ENCODE measurements at places on chromosomes 7 and 10.

GRCh38 chr10:13758312-13758711 is 171.5 kb downstream of the PRPF18 start:
- DNase-seq: no peak

GRCh38 chr7:38630720-38631673 is at the start of gene AMPH:
Gene AMPH, minus strand, starts transcription at chr7:38631373. Its CDS starts 22 bp downstream, at chr7:38631351.
- peak; percentile 5 for DNase-seq

DNA sequence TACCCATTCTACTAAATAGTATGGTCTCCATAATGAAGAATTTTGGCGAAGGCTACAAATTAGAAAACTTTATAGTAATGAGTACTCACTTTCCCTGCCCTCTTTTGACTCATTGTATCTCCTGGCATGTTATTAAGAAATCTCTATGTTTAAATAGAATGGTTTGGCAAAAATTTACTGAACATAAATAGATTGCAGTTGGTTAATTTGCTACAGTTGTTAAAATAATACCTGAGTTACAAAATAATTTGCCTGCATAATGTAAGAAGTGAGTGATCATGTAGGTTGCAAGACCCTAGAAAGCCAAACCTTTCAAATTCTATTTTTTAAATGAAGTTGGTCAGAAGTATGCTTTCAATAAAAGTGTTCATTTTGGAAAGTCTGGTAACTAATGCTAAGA is 176.8 kb upstream of the AHR start:
- no peak for DNase-seq

DNA sequence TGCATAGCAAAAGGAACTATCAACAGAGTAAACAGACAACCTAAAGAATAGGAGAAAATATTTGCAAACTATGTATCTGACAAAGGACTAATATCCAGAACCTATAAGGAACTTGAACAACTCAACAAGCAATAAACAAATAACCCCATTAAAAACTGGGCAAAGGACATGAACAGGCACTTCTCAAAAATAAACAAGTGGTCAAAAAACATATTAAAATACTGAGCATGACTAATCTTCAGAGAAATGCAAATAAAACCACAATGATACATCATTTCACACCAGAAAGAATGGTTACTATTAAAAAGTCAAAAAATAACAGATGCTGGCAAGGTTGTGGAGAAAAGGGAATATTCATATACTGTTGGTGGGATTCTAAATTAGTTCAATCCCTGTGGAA is 17.1 kb downstream of the MAGI2 start:
- DNase-seq: no peak

DNA sequence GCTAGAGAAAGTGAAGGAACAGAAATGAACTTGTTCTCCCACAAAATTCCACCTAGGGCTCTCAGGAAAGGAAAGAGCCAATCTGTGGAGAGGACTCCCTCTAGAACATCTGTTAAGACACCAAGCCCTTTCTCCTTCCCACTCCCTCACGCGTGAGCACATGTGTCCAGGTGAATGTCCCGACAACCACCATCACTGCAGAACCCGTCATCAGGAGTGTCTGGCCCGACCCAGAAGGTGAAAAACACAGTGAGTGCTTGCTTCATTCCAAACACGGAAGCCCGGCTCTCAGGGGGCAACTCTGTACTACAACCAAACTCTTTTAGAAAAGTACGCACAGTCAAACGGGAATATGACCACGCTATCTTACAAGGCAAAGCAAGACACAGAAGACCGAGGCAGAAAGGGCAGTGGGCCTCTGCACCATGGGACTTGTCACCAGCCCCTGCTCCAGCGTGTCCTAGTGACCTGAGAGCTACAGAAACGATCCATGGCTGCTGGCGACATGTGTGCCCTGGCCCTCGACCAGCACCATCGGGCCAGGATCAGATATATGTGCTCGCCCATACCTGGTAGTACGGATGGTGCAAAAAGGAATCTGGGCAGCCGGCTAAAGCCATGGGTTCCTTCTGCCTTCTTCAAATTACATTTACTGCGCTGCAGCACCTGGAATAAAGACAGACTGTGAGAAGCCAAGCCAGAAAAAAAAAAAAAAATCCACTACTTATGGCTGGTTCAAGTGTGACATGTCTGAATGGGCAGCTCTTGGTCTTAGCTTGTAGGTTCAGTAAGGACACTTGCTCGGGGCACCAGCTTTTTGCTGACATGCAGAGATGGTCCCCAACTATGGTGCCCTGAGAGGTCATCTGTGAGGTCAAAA is 50.8 kb downstream of the GRB10 start:
- DNase-seq: no peak

- DNase-seq: no peak
These were observed 489.8 kb downstream of the SDK1 start for GRCh38 chr7:3790803-3791202.

- DNase-seq: no peak
These were observed 238.4 kb downstream of the CCDC7 start for GRCh38 chr10:32684291-32684690.

- DNase-seq: no peak
These were observed 227.1 kb downstream of the KCNMA1 start for GRCh38 chr10:77410523-77410922.

DNA sequence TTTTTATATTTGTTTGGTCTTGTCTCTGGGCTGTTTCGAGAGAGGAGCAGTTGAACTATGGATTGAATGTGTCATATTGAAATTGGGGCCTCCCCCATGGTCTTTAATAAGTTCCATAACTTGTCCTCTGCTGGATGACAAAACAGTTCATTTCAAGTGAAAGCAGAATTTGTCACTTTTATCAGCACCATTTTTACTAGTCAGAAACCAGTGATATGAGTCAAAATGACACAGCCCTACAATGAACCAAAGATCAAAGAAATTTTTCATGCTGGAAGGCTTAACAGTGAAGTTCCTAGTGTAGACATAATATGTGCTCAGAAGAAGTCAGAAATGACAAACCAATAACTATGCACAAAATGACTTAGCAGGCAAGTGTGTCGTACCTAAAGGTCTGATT is 133.6 kb upstream of the VWC2 start:
- DNase-seq: no peak

- no peak for DNase-seq
These were observed 34.6 kb downstream of the PLXNA4 start for GRCh38 chr7:132541656-132542055.

- no peak for DNase-seq
These were observed 26.7 kb downstream of the ABCB5 start for GRCh38 chr7:20642166-20642565.

GRCh38 chr7:20191391-20191869 is 25.8 kb downstream of the MACC1 start:
- DNase-seq: no peak

DNA sequence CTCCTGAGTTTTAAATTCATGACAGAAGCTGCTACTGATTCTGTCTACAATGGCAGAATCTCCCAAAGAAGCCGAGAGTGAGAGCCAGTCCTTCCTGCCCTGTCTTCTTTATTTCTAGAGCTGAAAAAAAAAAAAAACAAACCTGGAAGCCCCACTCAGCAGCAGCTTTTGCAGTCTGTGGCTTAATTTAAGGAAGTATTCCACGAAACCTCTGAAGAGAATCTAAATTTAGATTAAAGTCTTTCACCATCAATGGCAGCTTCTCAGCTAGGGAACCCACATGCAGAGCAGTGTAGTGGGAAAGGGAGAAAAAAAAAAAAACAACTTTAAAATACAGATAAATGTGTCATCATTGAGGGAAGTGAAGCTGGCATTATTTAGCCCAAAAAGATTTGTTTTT is 23.4 kb downstream of the SMURF1 start:
- no peak for DNase-seq

DNA sequence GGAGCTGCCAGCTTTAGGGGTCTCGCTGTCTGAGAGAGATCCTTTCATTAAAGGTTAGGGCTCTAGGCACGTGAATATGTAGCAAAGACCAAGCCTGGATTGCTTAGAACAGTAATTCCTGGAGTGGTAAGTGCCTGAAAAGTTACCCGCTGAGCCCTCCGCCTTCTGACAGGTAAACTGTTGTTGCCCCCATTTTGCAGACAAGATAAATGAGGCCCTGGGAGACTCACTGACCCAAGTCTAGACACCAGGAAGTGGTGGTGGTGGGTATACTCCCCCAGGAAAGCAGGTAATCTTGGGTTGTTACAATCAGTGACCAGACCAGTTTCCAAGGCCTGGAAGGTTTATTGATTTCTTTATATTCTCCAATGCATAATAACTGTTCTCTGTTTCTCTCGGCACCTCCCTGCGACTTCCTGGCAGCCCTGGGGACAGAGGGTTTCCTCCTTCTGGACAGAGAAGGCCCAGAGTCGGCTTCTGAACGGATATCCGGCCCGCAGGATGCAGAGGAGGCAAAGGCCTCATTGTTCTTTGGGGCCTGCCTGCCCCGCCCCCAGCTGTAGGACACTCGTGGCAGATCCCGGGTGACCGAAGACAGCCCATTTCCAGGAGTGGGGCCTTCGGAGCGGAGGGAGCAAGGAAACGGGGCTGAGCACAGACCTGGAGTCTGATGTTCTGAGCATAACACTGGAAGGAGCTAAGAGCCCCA is 1.3 kb upstream of the GRK5 start:
- peak; percentile 19 for DNase-seq

DNA sequence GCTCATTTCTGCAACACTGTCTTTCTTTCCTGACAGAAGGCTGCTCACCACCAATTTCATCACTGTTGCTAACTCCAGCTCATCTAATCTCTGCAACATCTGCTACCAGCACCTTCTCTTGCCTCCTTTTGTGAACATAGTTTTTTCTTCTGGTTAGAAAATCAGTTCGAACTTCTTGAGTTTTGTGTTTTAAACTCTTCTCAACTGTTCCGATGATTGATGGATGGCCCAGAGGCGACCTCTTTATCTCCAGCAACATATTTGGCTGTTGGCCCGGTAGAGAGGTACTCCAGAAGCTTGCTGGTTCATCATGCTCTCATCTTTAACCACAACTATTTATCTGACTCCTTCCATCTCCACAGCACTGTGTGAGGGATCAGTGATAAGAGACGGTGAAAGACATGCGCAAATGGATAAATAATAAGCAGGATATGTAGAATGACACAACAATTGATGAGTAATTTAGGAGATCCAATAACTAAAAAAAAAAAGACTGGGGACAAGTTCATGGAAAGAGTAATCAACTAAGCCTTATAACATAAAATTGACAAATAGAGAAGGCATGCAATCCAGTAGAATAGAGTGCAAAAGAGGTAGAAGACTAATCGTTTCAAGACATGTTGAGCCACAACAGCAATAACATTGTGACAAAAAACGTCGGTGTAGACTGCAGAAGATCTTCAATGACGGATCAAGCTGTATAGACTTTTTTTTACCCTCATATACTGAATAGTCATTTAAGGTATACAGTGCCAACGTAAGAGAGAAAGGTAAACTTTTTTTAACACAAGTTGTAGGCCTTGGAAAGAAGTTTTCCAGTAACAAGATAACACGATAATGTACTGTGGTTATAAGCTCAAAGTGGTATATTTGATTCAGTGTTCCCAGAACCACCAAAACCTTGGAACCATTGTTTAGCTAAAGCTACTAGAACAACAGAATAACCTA is 152.2 kb downstream of the CRPPA start:
- no peak for DNase-seq

DNA sequence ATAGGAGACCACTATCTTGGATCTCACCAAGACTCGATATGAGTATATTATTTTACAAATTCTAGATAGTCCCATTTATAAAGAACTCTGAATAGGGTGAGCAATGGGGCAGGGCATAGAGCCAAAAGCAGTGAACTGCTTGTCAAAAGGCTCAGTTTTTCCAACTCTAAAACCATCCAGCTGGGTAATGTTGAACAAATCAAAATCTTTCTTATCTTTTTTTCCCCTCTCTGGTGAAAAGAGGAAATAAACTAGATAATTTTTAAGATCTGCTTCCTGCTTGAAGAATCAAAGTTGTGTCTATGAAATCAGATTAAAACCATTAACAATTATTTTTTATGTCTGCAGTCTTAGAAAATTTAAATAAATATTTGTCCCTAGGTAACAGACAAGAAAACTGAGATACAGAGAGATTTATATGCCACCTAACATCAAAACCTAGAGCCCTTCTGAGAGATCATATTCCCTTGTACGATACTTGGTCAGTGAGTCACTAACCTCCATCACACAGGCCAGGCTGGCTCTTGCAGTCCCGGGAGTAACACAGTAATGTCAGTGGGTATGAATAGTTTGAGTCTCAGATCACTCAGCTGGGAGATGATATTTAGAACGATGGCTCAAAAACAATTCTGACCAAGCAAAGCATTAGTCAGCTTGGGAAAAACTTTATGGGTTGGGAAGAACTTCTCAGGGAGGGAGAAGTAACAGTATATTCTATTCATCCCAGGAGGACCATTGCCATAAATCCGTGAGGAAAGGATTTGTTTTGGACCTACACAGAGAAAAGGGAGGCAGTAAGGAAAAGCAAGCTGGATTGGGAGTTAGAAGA is 178.8 kb downstream of the REEP3 start:
- no peak for DNase-seq

GRCh38 chr7:12490107-12490688 is 80.3 kb upstream of the SCIN start:
- DNase-seq: no peak

- DNase-seq: peak; percentile 54
These were observed 579 bp downstream of the IDI1 start for GRCh38 chr10:1048349-1048731.

- no peak for DNase-seq
These were observed 87.2 kb upstream of the DUSP5 start for GRCh38 chr10:110410329-110411046.

GRCh38 chr10:87558333-87558732 is 53.6 kb downstream of the MINPP1 start:
- no peak for DNase-seq

- no peak for DNase-seq
These were observed 42.2 kb upstream of the BMPER start for GRCh38 chr7:33862946-33863814.

DNA sequence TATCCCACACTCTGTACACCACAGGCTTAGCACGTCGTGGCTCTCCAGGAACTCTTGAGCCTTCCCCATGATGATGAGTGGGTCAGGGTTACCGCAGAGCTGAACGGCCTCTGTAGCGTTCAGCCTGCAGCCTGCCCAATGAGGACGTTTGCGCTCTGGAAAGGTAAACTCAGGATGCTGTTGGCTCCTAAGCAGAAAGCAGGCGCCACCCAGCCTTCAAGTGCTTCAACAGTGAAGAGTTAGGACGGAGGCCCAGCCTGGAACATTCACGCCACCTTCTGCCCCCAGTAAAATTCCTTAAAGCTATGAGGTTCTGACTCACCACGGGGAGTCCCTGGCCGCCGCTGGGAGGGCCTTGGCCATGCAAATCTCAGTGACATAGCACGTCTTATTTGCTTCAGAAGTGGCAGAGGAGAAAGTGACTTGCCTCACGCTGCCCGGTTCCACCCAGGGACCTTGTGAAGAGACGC is 161.5 kb upstream of the SH2B2 start:
- DNase-seq: no peak
